Germinal center (tissue), 1 donor: ENCODE measurements at places on chromosomes 6 and 20.

- peak; percentile 21 for DNase-seq
These were observed 14.4 kb downstream of the KPNA5 start for GRCh38 chr6:116695401-116695800.

GRCh38 chr6:11332463-11332862 lies 100.0 kb upstream of the NEDD9 start:
- no peak for DNase-seq

DNA sequence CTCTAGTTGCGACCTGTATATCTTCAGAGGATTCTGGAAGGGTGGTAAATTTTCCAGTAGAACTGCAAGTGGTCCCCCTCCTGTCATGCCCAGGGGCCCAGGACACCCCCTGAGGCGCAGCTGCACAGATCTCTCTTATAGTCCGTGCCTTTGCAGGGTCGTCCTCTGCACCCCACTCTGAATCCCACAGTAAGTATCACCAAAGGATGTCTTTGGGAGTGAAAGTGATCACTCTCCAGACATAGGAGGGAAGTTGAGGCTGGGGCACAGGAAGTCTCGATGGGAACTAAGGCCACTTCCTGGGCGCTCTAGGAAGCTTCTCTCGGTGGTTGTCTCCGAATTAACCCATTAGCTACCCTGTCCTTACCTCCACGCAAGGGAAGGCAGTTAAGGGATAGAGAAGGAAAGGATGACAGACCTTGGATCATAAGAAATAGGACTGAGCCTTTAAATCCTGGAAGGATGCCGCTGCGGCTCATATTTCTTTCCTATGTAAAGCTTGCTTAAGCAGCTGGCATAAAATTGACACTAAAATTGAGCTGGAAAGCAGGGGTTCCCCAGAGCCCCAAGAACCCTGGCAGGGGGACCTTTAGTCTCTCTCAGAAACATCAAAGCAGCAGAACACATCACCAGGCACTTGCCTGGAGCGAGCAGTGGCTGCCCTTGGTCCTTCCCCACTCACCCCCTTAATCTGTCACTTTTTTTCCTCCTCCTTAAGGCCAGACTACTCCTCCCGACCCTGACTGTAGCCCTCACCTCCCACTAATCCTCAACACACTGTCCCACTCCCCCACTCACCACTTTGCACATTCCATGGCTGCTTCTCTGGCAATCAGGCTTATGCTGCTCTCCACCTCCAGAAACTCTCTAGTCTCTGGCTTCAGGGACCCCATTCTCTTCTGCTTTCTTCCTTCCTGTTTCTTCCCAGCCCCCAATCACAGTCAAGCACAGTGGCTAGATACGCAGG lies at the start of gene ZKSCAN4:
Gene ZKSCAN4 (minus strand): TSS at position 261 of the 967 bp plus-strand sequence. CDS start 289 bp downstream, outside the sequence.
- DNase-seq = peak; percentile 71

DNA sequence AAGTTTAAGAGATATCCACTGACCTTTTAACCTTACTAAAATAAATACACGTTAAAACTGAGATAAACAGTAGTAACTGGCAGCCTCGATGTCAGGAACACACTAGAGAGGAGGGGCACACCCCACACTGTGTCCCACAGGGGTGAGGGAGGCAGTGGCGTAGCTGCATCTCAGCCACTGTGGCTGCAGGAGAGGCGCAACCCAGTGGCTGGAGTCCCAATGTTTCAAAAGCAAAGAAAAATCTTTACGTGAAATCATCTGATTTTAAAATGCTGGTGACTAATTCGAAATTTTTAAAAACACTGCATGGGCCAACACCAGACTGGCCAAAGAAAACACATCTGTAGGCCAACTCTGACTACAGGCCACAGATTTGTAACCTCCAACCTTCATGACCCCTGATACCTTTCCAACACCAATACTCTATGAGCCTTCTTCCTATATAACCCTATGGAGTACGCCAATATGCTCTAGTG lies 54.7 kb downstream of the TRAM2 start:
- DNase-seq = no peak

- no peak for DNase-seq
These were observed 173.4 kb downstream of the BMP2 start for GRCh38 chr20:6940876-6941275.

DNA sequence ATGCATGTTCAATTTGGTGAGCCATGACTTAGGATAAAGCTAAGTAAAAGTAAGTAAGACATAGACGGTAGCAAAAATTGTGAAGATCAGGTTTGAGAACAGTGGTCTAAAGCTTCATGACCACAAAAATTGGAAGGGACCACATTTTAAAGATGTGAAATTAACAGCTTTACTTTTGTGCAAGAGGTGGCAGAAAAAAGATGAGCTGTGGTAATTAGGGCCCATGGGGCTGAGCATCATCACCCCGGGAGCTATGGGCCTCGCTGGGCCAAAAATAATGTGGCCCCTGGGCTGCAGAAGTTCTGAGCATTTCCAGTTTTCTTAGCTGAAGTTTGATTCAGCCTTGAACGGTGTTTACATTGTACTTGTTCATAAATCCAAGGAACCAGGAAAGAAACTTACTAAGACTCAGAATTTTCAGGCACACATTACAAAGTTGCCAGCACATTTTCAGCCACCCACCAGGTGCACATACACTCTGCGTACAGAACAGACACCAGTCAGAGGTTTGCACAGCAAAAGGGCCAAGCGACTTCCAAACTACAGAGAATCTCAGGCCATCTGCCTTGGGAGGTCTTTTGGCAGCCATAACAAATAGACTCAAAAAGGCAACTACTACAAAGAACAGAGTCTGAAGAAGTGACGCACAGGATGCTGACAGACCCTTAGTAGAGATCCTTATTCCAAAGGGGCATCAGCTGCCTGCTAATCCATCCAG lies 57.7 kb downstream of the CSE1L start:
- no peak for DNase-seq

DNA sequence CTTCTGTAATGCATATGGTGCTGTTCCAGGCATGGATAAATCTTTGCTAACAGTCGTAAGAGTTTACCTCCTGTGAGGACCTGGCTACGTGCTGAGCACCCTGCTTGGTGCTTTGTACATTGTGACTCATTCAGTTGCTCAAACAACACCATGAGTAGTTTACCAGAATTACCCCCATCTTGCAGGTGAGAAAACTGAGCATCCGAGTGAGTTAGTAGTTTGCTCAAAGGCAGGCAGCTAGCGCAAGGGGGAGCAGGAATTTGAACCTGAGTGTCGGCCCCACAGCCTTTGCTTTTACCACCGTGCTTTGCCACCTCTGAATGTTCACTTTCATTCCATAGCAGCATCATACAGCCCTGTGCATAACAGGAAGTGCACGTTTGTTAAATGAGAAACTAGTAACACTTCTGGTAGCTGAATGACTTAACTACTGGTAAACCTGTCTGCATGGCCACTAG lies 121.9 kb downstream of the MTHFD1L start:
- DNase-seq = no peak
